ENCODE measurements at places on chromosomes 4 and X.

DNA sequence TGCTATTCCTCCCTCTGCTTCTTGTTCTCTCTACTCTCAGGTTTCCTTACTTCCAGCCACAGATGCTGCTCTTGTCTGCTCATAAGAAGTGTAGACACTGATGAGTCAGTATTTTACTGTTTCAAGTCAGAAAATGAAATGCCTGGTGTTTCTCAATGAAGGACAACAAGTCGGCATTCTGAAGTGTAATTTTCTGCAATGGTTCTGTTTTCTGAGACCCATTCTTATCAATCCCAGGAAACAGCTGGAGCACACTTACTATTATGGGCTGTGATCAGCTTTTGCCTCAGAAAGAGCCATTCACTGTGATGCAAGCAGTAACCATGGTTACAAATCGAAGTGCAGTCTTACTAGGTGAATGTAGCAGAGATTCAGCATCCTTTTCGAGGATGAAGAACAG is 42.0 kb downstream of the SLC4A4 start:
- peak; percentile 32 for DNase-seq

- DNase-seq: no peak
Observed at GRCh38 chr4:53674903-53675302, 83.6 kb upstream of the LNX1 start.

DNA sequence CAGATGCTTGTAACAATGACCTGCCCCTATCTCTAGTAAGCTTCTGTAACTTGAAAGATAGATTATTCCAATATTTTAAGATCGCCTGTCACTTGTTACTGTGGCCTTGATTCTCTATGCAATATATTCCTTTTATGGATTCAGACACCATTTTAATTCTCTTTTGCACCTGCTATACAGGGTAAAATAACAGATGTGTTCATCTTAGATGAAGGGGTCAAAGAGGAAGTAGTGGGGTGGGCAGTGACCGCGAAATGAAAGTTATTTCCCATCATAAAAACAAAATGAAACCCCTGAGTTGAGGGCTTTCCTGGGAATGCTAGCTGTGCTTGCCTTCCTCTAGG is 175.9 kb downstream of the TSPAN5 start:
- no peak for DNase-seq

- no peak for DNase-seq
Observed at GRCh38 chrX:96861661-96862060, 22.0 kb upstream of the RPA4 start.

- DNase-seq: no peak
Observed at GRCh38 chr4:101156619-101157310, 190.6 kb downstream of the PPP3CA start.

DNA sequence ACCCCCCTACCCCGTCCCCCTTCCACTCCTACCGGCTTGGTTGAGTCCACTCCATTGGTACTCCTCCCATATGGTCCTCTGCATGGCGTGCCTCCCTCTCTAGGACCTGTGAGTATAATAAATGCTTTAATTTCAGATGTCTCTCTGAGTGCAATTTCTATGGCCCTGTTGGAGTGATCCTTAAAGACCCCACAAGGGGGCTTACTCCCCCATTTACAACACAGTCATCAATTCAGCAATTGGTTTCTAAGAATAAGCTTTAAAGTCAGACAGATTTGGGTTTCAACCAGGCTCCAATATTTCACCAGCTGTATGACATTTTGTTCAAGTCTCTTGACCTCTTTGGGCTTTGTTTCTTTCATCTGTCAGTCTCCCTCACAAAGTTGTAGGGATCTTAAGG is 38.7 kb downstream of the TFDP3 start:
- DNase-seq: no peak

- peak; percentile 86 for DNase-seq
Observed at GRCh38 chr4:71456841-71457240, 118.0 kb downstream of the SLC4A4 start.

- no peak for DNase-seq
Observed at GRCh38 chr4:121784401-121784800, 16.7 kb upstream of the EXOSC9 start.

DNA sequence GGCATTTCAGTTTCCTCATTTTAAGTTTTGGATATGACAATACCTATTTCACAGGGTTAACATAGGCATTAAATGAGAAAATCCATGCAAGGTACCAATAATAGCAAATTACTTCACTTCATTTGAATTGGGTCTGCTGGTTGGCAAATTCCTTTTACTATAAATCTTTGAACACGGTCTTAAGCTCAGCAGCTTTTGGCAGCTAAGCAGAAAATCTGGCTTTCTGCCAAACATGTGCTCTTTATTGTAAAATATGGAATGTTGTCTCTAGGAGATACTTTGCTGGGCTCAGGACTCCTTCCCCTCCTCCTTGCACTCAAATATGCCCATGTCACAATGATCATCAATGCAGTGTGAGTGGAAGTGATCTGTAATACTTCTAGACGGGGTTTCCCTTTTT is 16.8 kb upstream of the DMP1 start:
- peak; percentile 2 for DNase-seq

DNA sequence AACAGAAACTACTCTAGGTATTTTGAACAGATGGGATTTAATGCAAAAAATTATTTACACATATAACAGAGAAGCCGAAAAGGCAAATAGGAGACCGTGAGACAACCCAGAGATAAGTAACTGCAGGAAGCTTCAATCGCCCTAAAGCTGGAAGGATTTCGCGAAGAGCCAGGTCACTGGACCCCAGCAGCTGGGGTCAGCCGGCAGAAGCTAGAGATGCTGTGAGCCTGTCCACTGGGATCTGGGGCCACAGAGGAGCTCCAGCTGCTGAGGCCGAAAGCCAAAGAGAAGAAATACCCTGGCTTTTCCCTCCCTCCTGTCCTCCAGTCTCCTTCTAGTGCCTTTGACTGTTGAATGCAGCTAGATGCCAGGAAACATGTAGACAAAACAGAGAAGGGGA is 192.8 kb upstream of the BCOR start:
- no peak for DNase-seq

DNA sequence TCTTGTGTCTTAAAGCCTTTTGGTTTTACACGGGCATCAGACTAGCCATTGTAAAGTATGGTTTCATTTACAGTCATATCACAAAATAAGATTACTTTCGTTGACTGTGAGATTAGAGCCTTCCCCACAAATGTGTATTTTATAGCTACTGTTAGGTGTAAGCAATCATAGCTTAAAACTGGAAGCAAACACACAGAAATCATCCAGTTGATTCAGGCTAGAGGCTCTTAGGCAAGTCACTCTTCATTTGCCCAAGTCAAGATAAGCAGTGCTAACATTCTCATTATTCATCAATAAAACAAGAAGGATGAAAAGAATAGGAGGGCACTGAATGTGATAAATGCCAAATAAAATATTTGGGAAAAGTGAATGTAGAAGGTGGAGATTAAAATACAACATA is 448.7 kb upstream of the FAM241A start:
- DNase-seq: no peak

DNA sequence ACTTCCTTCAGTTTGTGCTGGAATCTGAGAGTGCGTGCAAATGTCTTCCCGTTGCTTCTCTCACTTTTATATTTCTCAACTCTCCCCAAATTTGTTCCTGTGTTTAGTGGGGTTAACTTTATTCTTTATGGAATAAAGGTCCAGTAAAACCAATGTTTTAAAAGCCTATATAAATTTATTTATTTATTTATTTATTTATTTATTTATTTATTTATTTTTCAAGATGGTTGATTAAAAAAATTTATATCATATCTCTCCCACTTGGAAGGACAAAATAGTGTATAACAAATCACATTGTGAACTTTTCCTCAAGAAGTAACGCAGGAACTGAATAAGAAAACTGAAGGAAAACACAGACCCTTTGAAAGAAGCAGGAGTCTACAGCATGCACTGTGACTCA is 95.3 kb upstream of the ITM2A start:
- no peak for DNase-seq

DNA sequence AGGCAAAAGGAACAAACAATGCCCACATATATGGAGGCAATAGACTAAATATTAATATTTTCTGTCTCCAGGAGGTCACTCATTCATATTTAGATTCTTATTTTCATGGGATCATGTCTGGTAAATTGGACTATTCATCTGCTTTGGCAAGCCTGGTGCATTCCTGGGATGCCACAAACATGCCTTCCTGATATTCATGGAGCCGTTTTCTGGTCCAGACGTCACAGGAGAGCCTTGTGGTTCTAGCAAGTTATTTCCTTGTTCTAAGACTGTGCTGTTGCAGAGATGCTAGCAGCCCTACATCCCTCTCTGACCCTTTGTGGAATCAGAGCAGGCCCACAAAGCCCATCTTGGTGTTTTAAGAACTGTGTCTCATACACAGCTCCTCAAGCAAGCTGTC is 16.1 kb upstream of the EXOSC9 start:
- peak; percentile 87 for DNase-seq

DNA sequence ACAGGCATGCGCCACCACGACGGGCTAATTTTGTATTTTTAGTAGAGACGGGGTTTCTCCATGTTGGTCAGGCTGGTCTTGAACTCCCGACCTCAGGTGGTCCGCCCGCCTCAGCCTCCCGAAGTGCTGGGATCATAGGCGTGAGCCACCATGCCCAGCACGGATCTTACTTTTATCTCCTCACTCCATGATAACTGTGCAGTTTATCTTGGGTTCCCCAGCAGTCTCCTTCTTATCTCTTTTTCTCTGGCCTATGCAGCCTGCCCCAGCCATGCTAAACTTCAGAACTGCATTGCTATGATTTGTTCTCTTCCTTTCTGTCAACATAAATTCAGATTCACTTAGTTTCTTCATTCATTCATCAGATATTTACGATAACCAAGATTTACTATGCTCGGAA is 22.4 kb downstream of the PAGE1 start:
- DNase-seq: no peak

DNA sequence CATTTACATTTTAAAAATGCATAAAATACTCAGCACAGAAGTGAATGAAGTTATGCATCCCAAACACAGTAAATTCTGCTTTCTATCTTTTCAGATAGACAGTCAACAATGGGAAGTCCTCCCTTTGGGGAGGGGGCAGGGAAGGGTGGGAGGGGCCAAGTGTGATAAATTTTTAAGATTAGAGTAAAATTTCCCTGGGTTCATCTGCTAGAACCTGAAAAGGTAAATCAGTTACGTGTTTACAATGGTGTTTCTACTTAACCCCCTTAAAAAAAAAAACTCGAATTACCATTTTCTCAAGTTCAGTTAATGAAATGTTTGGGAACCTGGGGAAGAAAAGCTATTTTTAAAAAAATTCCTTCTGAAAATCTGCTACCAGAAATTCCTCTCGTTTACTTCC is 9.1 kb downstream of the PITX2 start:
- DNase-seq: no peak

DNA sequence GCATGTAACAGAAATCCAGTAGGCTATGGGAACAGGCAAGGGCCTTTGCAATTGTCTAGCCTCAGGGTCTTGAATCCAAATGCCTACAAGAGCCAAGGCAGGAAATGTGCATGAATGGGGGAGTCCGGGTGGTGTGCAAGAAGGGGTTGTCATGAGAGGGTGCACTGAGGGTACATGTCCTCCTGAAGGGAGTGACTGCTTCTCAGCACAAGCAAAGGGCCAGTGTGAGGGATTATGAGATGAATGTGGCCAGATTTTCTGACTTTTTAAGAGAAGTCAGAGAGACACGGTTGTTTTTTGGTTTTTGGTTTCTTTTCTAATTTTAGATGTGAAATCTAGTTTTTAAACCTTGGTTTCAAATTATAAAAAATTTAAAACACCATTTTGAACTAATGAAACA is 76.5 kb upstream of the LSM6 start:
- DNase-seq: no peak

DNA sequence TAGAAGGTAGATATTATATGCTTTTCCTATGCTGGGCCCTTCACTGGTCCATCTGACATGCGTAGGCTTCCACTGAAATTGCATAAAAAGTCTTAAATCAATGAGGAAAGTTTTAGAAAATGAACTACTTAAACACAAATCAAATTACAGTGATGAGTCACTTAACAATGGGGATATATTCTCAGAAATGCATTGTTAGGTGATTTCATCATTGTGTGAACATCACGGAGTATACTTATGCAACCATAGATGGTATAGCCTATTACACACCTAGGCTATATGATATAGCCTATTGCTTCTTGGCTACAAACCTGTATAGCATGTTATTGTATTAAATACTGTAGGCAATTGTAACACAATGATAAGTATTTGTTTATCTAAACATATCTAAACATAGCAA is 10.3 kb downstream of the STAP1 start:
- DNase-seq: no peak

DNA sequence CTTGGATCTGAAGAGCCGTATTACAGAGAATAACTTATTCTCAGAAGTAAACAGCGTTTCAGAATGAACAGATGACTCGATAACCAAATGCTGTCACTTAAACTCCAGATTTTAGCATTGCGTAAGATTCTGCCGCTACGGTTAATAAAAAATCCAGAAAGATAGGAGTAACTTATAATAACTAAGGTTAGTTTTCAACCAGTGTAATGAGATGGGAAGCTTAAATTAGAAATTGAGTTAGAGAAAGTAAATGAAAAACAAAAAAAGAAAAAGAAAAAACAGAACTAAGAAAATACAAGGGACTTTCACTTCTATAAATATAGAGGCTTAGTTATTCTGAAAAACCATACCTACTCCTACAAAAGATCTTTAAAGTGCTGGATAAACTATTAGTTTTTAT is 13.1 kb upstream of the PARM1 start:
- DNase-seq: no peak

DNA sequence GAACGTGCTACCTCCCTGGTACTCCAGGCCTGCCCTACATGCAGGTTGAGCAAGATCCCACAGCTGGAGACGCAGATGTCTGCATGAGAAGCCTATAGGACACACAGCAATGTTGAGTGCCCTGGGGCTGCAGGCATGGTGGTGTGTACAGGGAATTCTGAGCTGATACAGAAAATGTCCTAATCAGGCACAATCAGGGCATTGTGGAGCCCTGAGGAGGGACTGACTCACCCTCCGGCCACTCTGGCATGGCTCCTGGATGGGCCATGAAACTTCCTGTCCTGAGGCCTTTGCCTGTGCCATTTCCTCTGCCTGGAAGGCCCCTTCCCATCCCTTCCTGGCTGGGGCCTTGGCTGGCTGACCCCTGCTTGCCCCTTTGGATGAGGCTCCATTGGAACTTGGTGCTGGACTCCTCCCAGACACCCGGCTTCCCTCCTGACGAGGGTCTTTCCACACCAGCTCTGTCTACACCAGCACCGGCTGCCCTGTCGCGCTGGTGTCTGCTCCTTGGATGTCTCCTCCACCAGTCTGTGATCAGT is 16.7 kb upstream of the AFAP1 start:
- peak; percentile 50 for DNase-seq

GRCh38 chrX:23737413-23737812 is 5.7 kb downstream of the ACOT9 start:
- DNase-seq: no peak

DNA sequence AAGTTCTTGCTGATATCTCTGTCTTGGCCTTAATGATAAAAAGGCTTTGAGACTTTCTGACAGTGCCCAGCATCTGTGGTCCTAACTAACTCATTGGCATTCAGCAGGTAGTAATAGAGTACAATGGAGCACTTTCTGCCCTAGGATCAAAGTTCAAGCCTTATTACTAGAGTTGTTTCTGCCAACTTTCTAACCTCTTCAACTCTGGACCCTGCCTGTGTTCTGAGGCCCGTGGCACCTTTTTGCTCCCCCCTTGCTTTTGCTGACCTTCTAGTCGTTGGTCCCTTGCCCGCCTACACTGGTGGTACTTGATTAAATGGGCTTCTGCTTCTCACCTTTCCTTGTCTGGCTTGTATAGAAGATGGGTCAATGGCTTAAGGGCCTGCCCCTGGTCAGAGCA is 126.3 kb downstream of the PPARGC1A start:
- DNase-seq: no peak

GRCh38 chr4:56245547-56246232 is 141.6 kb downstream of the AASDH start:
- DNase-seq: no peak

- no peak for DNase-seq
Observed at GRCh38 chr4:151566053-151566452, 157.1 kb downstream of the FHIP1A start.

Data from GM04504 (cell line).